ENCODE measurements at places on chromosomes 2 and 18. TPM values are rescaled to one million over a fixed set of nuclear protein-coding genes. Genes with fewer than 3 reads are reported as not detected.

FOXD4L1 gene
- 0.25 TPM for total RNA-seq

- H3K4me1 ChIP-seq, result peaks cover 75% of the 10 kb centered on the region
- DNase-seq, result no peak
- H3K27ac ChIP-seq, result peak overlapping the region; percentile 83
These were observed 17.3 kb downstream of the PTPN18 start for GRCh38 chr2:130372833-130373807.

DNA sequence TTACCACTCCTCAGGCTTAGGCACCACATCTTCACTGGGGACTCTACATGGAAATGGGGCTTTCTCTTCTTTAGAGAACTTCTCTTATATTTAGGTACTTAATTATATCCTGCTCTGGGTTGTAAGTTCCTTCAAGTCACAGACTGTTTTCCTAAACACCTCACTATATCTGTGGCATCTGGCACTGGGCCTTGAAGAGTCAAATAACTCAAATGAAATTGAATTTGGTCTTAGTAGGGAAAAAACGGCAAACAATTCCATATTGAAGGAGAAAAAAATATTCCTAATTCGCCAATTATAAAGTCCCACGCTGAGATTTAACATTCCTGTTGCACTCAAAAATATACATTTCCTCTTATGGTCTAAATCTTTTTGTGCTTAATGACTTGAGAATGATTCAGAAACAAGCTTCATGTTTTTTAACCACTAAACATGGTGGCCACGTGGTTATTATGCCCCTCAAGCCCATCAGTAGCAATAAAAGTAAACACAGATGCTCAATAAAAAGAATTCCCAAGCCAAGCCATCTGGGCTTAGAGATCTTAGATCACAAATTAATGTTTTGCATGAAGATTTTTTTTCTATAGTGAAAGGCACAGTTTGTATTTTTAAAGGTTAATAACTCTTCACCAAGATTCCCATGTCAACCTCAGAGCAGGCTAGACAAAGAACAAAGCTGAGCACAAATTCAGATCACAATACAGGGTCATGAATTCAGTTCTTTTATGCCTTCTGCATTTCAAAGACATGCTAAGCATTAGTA is 105.5 kb upstream of the SYT4 start:
- H3K27ac ChIP-seq, result no peak overlapping the region
- no peak overlapping the region for H3K4me3 ChIP-seq
- DNase-seq, result no peak
- no peaks in the 10 kb centered on the region for H3K36me3 ChIP-seq

PAX3 gene
- not detected for total RNA-seq

Data from activated CD4-positive, alpha-beta T cell treated with anti-CD3 and anti-CD28 coated beads, Interleukin-2, amount 10 ng/mL, durations not matched to agents 7 days and 5 days (primary cell).